ENCODE measurements at places on chromosomes 12 and 14. TPM values are rescaled to one million over a fixed set of nuclear protein-coding genes. Genes with fewer than 3 reads are reported as not detected.

BATF gene
- total RNA-seq, result 1.3 TPM

AVPR1A gene
- not detected for total RNA-seq

PCED1B gene
- not detected for total RNA-seq

DEGS2 gene
- not detected for total RNA-seq

CCDC175 gene
- not detected for total RNA-seq

CCDC88C gene
- total RNA-seq, result 15.4 TPM

OR4E2 gene
- not detected for total RNA-seq

PRIMA1 gene
- total RNA-seq, result not detected

RTN1 gene
- 0.87 TPM for total RNA-seq

LRFN5 gene
- not detected for total RNA-seq

SYNE3 gene
- total RNA-seq, result 21.6 TPM

USP44 gene
- 0.44 TPM for total RNA-seq

SIX6 gene
- not detected for total RNA-seq

REP15 gene
- 4.7 TPM for total RNA-seq

FAR2 gene
- 38.8 TPM for total RNA-seq

DDIT3 gene
- 15.1 TPM for total RNA-seq

CLEC2B gene
- 64.1 TPM for total RNA-seq

PMCH gene
- not detected for total RNA-seq

POTEG gene
- total RNA-seq, result not detected

GPR84 gene
- total RNA-seq, result not detected

GALNT9 gene
- total RNA-seq, result 2.1 TPM

CSRP2 gene
- total RNA-seq, result 18.6 TPM

BDKRB1 gene
- total RNA-seq, result not detected

TAS2R9 gene
- total RNA-seq, result not detected

MYO1A gene
- not detected for total RNA-seq

TEX22 gene
- total RNA-seq, result not detected

E2F7 gene
- total RNA-seq, result 27.8 TPM

GPR132 gene
- total RNA-seq, result 0.13 TPM

FAM90A1 gene
- not detected for total RNA-seq

AQP5 gene
- not detected for total RNA-seq

MIP gene
- not detected for total RNA-seq

CKB gene
- total RNA-seq, result 2.7 TPM

RACGAP1 gene
- total RNA-seq, result 54.1 TPM

NUP37 gene
- total RNA-seq, result 69.9 TPM

P2RX2 gene
- total RNA-seq, result not detected

KRT75 gene
- total RNA-seq, result not detected

TRMT61A gene
- total RNA-seq, result 11.0 TPM

RNASE1 gene
- 182 TPM for total RNA-seq

GPRC5A gene
- 57.3 TPM for total RNA-seq

CLEC9A gene
- not detected for total RNA-seq

TAS2R20 gene
- total RNA-seq, result 0.13 TPM

IFNG gene
- not detected for total RNA-seq

ENDOU gene
- not detected for total RNA-seq

LHX5 gene
- total RNA-seq, result not detected

Measured in mammary microvascular endothelial cell (primary cell).